ENCODE measurements at places on chromosomes 1 and 21.
A peak's percentile ranks its signal among the peaks of the same experiment; 100 is the strongest.

- no peak for DNase-seq
Observed at GRCh38 chr1:219113261-219113660, 60.4 kb upstream of the LYPLAL1 start.

DNA sequence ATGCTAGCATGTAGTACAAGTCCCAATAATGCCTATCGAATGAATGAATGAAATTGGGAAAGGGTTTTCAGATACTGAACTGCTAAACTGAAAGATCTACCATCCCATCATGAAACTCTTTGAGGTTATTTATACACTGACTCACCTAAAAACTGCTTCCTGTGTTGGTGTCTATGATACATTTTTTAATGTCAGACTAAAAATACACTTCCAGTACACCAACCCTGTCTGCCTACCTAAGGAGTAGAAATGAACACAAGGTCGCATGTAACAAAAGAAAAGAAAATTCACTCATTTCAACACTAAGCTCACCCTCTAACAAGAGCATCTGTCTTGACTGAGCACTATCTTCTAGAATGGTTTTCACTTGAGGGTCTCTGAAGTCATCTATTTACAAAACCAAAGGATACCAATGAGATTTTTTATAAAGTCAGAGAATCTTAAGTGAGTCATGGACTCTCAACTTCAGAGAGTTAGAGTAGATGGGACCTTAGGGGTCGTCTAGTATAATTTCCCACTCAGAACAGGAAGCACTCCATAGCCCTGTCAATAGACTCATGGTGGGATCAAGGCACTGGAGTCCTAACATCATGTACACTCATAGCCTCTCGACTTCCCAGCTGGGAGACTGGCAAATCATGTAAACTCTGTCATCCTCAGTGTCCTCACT, 53.4 kb downstream of the WLS start:
- DNase-seq: no peak

- peak; percentile 82 for DNase-seq
Observed at GRCh38 chr1:25199819-25200620, 32.3 kb downstream of the SYF2 start.

GRCh38 chr1:106072909-106073600, 983.4 kb upstream of the PRMT6 start:
- DNase-seq: no peak

- DNase-seq: no peak
Observed at GRCh38 chr1:216389774-216390173, 33.5 kb downstream of the USH2A start.

GRCh38 chr1:235527196-235527814, 23.1 kb upstream of the B3GALNT2 start:
- no peak for DNase-seq

- peak; percentile 94 for DNase-seq
Observed at GRCh38 chr1:54547601-54548388, at the start of gene ACOT11. ACOT11 (plus strand) TSS chr1:54548228; CDS start chr1:54548310, 82 bp downstream.

DNA sequence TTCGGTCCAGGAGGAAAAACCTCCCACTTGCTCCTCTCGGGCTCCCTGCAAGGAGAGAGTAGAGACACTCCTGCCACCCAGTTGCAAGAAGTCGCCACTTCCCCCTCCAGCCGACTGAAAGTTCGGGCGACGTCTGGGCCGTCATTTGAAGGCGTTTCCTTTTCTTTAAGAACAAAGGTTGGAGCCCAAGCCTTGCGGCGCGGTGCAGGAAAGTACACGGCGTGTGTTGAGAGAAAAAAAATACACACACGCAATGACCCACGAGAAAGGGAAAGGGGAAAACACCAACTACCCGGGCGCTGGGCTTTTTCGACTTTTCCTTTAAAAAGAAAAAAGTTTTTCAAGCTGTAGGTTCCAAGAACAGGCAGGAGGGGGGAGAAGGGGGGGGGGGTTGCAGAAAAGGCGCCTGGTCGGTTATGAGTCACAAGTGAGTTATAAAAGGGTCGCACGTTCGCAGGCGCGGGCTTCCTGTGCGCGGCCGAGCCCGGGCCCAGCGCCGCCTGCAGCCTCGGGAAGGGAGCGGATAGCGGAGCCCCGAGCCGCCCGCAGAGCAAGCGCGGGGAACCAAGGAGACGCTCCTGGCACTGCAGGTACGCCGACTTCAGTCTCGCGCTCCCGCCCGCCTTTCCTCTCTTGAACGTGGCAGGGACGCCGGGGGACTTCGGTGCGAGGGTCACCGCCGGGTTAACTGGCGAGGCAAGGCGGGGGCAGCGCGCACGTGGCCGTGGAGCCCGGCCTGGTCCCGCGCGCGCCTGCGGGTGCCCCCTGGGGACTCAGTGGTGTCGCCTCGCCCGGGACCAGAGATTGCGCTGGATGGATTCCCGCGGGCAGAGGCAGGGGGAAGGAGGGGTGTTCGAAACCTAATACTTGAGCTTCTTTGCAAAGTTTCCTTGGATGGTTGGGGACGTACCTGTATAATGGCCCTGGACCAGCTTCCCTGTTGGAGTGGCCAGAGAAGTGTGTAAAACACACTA, 45.3 kb downstream of the MRPL39 start:
- DNase-seq: peak; percentile 72

- peak; percentile 28 for DNase-seq
Observed at GRCh38 chr1:9400425-9401079, 107.9 kb downstream of the SPSB1 start.

DNA sequence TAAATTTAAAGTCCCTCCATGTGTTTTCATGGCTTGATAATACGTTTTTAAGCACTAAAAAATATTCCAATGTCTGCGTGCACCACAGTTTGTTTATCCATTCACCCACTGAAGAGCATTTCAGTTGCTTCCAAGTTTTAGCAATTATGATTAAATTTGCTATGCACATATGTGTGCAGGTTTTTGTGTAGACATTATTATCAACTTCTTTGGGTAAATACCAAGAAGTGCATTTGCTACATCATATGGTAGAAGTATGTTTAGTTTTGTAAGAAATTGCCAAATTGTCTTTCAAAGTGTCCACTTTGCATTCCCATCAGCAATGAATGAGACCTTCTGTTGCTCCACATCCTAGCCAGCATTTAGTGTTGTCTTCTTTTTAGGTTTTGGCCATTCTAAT, 550.0 kb downstream of the BRINP3 start:
- DNase-seq: no peak

- DNase-seq: peak; percentile 28
Observed at GRCh38 chr1:164518692-164519332, 40.2 kb upstream of the PBX1 start.

GRCh38 chr21:43194303-43195120, 25.7 kb downstream of the CRYAA start:
- no peak for DNase-seq

DNA sequence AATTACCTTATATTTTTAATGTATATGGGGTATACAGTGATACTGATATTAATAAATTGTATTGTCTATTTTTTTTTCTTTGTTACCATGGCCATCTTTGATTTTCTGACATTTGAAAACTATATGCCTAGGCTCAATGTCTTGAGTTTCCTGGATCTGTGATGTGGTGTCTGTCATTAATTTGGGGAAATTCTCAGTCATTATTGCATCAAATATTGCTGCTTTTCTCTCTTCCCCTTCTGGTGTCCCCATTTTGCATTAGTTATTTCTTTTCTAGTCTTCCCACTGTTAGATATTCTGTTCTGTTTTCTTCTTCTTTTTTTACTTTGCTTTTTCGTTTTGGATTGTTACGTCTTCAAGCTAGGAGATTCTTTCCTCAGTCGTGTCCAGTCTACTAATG, 33.8 kb downstream of the ZBTB40 start:
- no peak for DNase-seq

GRCh38 chr1:221200464-221200863, 321.2 kb downstream of the HLX start:
- no peak for DNase-seq

GRCh38 chr1:90936731-90937130, 85.1 kb downstream of the ZNF644 start:
- DNase-seq: no peak

DNA sequence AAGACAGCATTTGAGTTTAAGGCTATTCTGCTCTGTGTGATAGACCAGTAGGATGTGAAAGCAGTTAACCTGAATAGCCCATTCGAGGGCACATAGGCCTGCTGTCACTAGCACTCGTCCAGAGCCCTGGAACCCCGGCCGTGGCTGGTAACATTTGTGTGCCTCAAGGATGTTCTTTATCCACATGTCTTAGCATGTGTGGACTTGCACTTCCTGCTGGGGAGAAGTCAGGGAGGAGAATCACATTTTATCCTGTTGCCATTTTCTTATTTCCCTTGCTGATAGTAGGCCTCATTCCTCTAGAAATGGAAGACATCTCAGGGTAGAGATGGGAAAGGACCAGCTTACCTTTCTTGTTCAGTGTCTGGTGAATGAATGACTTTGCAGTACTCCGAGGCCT, 54.7 kb downstream of the VPS13D start:
- DNase-seq: no peak

All from muscle of leg (tissue), 16 donors.